NCI-H748 treated with DMSO at 0.1 percent for 48 hours (cell line): ENCODE measurements at places on chromosomes 12 and 14.
A peak's percentile ranks its signal among the peaks of the same experiment; 100 is the strongest.

DNA sequence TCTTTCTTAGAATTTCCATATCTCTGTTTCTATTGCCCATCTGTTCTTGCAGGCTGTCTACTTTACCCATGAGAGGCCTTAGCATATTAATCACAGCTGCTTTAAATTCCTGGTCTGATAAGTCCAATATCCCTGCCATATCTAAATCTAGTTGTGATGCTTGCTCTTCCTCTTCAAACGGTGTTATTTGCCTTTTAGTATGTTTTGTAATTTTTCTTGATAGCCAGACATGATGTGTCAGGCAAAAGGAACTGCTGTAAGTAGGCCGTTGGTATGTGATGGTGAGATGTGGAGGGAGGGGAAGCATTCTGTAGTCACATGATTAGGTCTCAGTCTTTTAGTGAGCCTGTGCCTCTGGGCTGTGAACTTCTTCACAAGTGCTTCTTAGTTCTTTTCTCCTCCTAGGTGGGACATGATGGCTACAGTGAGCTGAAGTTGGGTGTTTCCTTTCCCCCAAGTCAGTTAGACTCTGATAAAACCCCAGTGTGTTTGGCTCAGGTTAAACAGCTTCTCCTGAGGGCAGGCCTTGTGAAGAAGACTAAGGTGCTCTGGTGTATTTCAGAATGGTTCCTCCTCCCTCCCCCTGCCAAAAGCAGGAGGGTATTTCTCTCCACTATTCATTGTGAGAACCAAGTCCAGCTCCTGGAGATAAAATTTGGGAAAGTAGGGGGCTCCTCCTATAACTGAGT, 195.9 kb upstream of the PARP11 start:
- DNase-seq: no peak

- no peak for DNase-seq
These were observed 40.2 kb downstream of the MYF5 start for GRCh38 chr12:80756875-80757274.

GRCh38 chr12:126163984-126164383, 1098.7 kb downstream of the AACS start:
- no peak for DNase-seq

GRCh38 chr14:76950055-76951020, 78.2 kb downstream of the IRF2BPL start:
- no peak for DNase-seq

GRCh38 chr12:89183985-89184435, 168.3 kb downstream of the DUSP6 start:
- no peak for DNase-seq

DNA sequence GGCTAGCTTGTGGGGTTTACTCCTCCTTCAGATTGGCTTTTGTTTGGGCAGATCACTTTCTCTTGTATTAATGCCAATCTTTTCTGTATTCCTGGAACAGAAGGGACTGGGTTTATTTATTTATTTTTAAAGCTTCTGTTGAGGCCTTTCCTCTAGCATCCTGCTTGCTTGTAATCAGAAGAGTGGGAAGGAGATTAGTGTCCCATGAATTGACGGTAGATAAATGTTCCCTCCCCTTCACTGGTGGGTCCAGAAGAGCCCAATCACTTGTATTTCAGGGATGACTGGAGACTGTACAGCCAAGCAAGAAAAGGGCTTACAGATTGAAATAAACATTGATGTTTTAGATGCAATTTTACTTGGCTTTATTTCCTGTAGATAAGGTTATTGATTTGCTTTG, 71.0 kb downstream of the LIN52 start:
- no peak for DNase-seq

DNA sequence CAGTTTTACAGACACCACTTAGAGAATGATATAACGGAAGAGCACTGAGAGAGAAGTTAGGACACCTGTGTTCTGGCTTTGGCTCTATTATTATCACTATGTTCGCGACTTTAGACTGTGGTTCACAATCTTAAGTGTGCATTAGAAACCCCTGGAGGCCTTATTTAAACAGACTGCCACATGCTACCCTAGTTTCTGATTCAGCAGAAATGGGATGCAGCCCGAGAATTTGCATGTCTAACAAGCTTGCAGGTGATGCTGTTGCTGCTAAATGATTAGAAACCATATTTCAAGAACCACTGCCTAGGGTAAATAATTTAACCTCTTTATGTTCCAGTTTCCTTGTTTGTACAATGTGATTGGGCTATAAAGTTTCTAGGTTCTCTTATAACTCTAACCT, 3.6 kb upstream of the RAD51AP1 start:
- no peak for DNase-seq

DNA sequence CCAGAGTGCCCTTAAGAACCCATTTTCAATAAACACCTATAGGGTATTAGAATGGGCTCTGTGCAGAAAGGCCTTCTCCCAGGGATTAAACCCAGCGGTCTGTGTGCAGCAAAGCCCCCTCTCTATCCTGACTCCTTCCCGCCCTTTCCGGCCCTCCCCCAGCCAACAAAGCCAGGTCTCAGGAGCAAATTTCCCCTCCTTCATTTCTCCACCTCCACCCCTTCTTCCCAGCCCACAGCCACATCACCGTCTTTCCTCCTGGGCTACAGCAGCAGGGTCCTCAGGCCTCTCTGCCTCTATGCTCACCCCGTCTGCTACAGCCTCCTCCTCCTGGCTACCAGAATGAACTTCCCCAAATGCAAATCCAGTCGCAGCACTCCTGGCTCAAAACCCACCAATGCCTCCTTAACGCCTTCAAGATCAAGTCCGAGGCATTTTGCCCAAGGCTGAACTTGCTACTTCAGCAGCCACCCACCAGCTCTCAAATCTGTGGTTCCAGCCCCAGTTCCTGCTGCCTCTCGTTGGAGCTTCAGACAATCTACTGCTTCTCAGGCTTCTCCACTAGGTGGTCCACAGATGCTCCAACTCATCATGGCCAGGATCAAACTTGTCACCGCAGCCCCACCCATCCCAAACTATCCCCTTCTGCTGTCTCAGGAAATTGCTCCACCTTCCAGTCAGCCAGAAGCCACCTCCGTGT, 134.8 kb downstream of the BCL11B start:
- DNase-seq: no peak

- no peak for DNase-seq
These were observed 78.6 kb downstream of the CLMN start for GRCh38 chr14:95240859-95241813.

DNA sequence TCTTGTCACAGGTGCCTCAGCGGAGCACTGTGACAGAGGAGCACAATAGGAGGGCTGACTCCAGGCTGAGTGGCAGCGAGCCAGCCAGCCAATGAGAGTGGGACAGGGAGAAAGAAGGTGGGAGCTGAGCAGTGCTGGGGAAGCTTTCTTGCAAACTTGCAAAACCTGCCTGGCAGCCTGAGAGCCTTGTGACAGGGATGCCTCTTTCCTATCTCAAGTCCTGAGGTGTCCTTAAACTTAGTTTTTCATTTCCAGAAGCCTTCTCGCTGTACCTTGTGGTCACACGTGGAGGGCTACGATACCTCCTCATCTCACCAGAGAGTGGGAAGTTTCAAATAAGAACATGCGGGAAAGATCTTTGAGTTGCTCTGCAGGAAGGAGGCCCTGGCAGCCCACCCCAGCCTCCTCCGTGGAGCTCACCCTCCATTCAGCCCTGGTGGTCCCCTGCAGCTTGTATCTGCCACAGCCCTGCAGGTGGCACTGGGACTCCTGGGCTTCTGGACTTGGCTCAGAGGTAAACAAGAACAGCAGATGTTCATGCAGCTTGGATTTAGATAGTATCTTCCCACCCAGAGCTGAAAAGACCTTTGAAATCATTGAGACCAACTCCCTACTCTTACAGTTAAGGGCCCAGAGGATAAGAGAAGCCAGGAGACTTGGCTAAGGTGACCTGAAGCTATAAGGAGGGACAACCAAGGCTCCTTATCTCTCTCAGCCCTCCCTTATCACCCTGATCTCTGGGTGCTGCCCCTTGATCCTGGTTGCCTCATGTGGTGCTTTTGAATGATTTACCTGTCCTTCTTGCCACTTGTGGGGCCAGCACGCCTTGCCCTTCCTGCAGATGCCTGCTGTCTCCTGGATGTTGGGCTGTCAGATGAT, 153.5 kb upstream of the MAX start:
- peak; percentile 56 for DNase-seq

DNA sequence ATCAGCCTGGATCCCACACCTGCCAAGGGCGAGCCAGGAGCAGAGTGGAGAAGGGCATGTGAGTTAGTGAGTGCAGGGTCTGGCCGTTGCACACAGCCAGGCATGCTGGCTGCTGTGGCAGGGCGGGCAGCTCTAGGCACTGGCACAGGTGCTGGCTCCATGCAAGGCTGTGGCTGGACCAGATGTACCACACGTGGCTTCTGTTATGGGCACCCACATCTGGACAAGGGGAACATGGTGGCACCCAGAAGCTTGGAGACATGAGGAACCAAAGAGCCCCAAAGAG, 20.1 kb downstream of the SERPINA3 start:
- no peak for DNase-seq

- DNase-seq: no peak
These were observed 24.7 kb downstream of the DDHD1 start for GRCh38 chr14:53128303-53129028.

DNA sequence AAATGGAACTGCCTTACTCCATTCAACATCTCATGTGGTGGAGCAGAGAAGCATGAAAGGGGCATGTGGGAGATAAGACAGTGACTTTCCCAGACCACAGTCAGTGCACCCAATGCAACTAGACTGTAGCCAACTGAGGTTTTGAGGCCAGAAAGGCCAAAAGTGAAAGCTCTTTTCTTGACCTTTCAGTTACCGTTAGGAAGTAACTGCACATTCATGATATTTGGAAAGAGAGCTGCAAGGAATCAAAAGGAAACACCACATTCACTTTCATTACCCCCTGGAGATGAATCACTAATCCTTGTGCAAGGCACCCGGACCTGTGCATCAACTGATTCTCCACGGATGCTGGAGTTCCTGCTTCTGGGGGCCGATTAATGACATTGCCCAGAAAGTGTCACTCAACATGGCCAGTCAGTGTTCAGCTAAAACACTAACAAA, 72.9 kb upstream of the ELK3 start:
- DNase-seq: no peak

DNA sequence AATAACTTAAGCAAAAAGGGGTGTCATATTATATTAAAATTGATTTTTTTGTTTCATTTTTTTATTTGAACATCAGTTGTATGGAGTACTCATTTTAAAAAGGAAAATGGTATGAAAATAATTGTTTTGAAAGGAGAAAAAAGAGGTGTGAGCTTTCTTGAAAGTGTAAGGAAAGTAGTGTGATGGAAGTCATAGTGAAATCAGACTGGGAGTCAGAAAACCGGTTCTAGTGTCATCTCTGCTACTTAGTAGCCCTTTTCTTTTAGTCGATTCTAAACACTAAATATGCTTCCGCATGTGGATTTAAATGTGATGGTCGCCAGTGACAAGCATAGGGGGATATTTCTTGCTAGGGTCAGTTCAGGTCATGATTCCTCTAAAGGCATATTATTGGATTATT, 1.8 kb upstream of the DYRK2 start:
- DNase-seq: peak; percentile 15
